ENCODE measurements at places on chromosomes 11 and 22.

DNA sequence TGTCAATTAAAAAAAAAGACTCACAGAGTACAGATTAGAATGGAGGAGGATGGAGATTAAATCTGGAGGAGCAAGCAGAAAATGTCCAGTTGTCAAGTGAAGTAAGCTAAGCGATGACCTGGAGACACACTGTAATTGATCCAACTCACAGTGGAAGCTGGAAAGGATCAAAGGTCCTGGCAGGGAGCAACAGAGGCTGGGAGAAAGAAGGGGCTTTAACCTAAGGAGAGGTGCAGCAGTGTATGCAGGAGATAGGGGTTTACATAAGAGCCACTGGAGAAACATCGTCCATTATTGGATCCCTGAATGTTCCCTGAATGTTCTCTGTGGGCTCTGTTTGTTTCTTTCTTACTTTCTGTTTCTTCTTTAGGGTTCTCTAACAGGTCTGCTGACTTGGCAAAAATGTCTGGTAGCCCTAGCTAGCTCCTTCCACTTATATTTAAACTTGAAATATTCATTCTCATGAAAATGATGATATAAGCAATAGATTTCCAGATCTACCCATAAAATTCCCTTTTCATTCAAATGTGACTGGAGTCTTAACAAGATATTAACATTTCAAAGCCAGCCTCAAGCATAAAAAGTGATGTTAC, 30.1 kb upstream of the CAT start:
- no peak for DNase-seq

GRCh38 chr11:123206791-123207434, 11.9 kb upstream of the CLMP start:
- DNase-seq, result no peak

DNA sequence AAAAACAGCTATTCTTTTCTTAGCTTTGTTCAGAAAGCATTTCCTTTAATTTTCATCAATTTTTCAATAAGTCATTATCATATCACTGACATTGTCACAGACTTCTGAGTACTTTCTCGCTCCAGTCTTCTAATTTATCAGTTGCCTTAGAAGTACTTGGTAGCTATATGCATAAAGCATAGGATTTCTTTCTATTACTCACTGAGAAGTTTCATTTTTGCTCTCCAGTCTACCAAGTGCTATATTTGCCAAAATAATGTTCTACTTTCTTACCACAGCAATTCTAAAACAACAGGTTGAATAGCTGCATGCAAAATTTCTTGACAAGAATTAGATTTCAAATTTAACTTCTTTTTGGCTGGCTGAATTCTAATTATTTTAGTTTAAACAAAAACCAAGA, 116.3 kb downstream of the STK33 start:
- DNase-seq, result no peak

GRCh38 chr11:107561688-107562087, 3.8 kb downstream of the ALKBH8 start:
- no peak for DNase-seq

DNA sequence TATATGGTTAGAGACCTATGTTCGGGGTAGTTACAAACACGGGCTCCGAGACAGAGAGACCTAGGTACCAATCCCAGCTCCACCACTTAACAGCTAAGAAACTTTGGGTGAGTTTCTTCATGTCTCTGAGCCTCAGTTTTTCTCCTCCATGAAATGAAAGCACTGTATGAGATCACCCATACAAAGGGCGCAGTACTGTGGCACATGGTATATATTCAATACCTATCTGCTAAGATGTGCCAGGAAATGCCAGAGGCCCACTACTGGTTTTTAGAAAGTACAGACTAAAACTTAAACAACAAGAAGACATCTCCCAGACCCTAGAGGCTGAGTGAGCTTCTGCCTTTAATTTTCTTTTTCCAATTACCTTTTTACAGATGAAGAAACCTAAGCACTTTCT, 69.5 kb downstream of the SLC1A2 start:
- DNase-seq, result no peak

DNA sequence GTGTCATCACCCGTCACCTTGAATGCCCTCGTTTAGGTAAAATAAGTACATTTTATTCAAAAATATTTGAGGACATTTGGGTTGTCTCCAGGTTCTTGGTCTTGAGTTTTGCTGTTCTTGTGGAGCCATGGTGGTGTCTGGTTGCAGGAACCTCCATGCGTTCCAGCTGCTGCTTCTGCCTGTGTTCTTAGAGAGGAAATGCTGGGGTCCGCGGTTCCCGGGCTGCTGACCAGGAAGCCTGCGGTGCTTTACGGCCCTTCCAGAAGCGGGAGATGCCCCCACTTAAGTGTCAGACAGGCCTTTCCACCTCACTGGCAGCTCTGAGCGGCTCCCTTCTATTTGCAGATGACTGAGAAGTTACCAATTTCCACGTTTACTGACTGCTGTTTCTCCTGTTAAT, 66.8 kb downstream of the LRP5 start:
- DNase-seq, result no peak

DNA sequence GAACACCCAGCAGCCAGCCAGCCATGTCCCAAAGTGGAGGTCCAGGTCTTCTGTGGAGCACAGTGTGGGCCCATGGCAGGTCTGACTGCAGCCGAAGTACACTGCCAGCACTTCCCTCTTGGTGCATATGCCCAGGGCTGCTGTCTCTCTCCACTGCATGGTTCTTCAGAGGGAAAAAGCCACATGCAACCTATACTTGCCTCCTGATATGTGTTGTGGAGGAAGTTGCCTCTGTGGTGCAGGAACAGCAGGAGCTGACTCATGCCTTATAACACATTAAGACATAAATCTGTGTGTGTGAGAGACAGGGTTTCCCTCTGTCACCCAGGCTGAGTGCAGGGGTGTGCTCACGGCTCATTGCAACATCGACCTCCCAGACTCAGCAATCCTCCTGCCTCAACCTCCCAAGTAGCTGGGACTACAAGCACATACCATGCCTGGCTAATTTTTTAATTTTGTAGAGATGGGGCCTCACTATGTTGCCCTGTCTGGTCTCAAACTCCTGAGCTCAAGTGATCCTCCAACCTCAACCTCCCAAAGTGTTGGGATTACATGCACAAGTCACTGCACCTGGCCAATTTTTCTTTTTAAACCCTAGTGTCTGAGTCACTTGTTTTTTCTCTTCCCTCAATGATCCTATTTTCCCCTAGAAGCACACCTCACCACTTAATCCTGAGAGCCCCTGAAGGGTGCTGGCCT, 98.8 kb downstream of the MPPED2 start:
- DNase-seq, result no peak
